ENCODE measurements at places on chromosomes 2 and 18. TPM values are rescaled to one million over a fixed set of nuclear protein-coding genes. Genes with fewer than 3 reads are reported as not detected.
A peak's percentile ranks its signal among the peaks of the same experiment; 100 is the strongest.

DNA sequence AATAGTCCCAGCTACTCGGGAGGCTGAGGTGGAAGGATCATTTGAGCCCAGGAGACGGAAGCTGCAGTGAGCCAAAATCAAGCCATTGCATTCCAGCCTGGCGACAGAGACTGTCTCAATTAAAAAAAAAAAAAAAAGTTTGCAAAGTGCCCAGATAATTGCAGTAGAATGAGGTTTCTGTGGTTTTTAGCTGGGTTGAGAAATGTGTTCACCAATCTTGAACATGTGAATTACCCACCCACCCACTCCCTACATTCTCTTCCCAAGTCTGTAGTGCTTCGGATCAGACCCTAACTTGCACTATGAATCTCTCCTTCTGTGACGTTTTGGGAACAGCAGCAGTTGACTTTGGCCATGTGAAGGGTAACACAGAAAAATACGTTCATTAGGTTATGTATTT lies 247.3 kb downstream of the PTGR3 start:
- DNase-seq, result no peak
- no peak overlapping the region for H3K27ac ChIP-seq
- no peaks in the 10 kb centered on the region for H3K36me3 ChIP-seq
- H3K27me3 ChIP-seq, result no peaks in the 10 kb centered on the region
- H3K4me3 ChIP-seq, result no peak overlapping the region

DNA sequence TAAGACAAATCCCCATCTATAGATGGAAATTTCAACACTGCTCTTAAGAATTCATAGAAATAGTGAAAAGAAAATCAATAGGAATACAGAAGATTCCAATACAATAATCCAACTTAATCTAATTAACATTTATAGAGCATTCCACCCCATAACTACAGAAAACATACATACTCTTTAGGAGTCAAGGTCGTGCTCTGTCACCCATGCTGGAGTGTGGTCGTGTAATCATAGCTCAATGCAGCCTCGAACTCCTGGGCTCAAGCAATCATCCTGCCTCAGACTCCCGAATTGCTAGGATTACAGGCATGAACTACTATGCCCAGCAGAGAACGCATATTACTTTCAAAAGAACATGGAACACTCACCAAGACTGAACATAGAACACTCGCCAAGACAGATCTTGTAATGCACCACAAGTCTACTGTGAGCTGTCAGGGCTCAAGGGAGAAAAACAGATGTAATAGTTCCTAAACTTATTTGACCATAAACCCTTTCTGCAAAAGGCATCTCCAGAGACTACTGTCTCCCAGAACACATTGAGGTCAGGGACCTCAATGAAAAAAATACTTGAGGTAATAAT lies 14.1 kb downstream of the MEMO1 start:
- DNase-seq, result no peak
- H3K4me3 ChIP-seq, result no peak overlapping the region
- peaks cover 24% of the 10 kb centered on the region for H3K4me1 ChIP-seq
- no peaks in the 10 kb centered on the region for H3K36me3 ChIP-seq
- no peak overlapping the region for H3K27ac ChIP-seq

GRCh38 chr18:13359210-13359609 lies 140.7 kb downstream of the LDLRAD4 start:
- H3K27me3 ChIP-seq, result no peaks in the 10 kb centered on the region
- no peak for DNase-seq
- H3K27ac ChIP-seq, result no peak overlapping the region
- H3K4me3 ChIP-seq, result no peak overlapping the region

DNA sequence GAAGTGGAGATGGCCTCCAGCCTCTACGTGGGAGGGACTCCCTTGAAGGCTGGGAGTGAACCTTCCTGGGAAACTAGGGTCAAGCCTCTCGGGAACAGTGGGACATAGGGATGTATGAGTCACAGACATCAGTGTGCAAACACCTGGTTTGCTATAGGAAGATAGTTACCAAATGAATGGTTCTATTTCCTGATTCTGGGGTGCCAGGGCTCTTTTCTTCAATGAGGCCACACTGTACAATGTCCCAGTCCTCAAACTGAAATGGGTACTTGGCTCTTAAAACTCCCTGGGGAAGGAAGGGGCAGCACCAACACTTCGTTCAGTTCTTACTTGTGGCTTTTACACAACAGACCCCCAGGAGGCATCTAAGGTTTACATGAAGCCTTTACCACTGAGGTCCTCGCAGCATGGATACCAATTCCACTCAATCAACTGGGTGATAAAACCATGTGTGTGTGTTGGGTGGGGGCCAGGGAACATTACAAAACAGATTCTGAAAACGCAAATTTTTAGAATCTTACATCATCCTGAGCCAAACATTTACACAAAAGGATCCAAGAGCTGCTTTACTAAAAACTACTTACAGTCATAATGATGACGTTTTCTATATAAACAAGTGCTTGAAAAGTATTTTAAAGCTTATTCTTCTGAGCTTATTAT lies 10.4 kb downstream of the ERFE start:
- H3K4me3 ChIP-seq, result no peak overlapping the region
- peaks cover 2% of the 10 kb centered on the region for H3K27me3 ChIP-seq
- peak overlapping the region; percentile 49 for H3K27ac ChIP-seq
- DNase-seq, result no peak
- peaks cover 29% of the 10 kb centered on the region for H3K4me1 ChIP-seq
- peaks cover 79% of the 10 kb centered on the region for H3K36me3 ChIP-seq

The SH3RF3 gene
- total RNA-seq, result 2.5 TPM
